PC-3 (cell line): ENCODE measurements at places on chromosomes 4 and X. TPM values are rescaled to one million over a fixed set of nuclear protein-coding genes. Genes with fewer than 3 reads are reported as not detected.

The GPR50 gene
- not detected in 2 replicates for total RNA-seq

The PSAPL1 gene
- total RNA-seq = 0.15 TPM in 1 of 2 replicates, not detected in the other

The GAGE2A gene
- total RNA-seq = not detected in 2 replicates

- peak; percentile 73 for DNase-seq
These were observed 55.4 kb upstream of the ESX1 start for GRCh38 chrX:104310090-104310489.

GRCh38 chr4:186248643-186249042 is 17.3 kb upstream of the F11 start:
- no peak for DNase-seq

- DNase-seq = no peak
These were observed 19.7 kb downstream of the NOP14 start for GRCh38 chr4:2943364-2944090.

DNA sequence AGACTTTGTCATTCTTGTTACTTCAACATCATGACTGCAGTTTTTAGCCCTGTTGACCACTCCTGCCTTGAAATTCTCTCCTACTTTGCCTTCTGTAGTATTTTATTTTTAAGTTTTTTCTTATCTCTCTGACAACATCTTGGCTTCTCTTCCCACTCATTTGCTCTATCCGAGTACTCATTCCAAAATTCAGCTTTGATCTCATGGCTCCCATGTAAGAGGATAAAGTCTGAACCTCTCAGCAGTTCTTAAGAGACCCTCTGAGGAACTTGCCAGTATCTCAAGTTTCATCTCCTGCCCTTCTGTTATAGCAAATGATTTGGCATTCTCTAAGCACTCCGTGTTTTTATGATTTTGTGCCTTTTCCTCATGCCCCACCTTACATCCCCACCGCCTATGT is 67.7 kb downstream of the GALNT7 start:
- no peak for DNase-seq

- no peak for DNase-seq
These were observed 142.2 kb downstream of the HS3ST1 start for GRCh38 chr4:11286533-11286932.

DNA sequence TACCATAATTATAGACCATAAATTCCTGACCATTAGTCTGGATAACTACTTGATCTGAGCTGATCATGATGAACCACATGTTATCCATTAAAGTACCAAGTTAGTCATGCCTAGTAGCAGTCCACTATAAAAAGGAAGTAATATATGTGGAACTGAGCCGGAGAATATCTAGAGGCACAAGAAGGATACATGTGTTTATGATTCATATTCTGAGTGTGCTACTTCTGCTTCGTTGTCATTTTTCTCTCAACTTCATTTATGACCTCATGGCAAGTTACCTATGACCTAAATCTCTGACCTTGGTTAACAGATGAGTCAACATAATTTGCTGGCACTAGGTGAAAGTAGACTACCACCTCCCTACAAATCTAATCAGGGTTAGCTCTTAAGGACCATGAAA is 56.5 kb upstream of the ANKRD17 start:
- DNase-seq = peak; percentile 16
